ENCODE measurements at places on chromosomes 13 and 19.
A peak's percentile ranks its signal among the peaks of the same experiment; 100 is the strongest.

- DNase-seq = no peak
These were observed 368.2 kb downstream of the COG6 start for GRCh38 chr13:40023595-40024203.

DNA sequence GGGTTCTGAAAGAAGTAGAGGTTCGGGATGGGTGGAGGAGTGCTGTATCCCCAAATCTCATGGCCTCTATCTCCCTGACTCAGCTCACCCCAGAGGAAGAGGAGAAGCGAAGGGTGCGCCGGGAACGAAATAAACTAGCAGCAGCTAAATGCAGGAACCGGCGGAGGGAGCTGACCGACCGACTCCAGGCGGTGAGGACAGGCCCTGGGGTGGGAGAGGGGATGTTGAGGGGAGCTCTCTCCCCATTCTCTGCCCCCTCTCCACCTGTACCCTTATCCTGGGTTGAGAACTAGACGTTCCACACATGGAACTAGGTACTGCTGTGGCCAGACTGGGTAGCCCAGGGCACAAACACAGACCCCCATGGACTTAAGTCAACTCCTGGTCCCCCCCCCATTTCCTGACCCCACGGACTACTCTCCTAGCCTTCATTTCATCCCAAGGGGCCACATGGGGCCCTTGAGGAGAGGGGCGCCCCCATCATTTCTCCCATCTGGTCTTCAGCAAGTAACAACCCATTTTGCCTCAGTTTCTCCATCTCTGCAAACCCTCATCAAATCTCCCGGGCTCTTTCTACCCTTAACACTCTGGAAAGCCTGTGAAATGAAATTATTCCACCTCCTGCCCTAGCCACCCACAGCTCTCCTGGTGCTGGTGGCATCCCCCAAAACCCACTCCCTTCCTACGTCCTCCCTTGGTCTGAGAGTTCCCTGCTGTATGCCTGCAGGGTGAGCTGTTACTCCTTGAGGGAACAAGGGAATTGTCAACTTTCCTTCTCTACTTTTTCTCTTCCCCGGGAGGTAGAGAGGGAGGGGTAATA lies 3.5 kb downstream of the FOSB start:
- DNase-seq = peak; percentile 38

DNA sequence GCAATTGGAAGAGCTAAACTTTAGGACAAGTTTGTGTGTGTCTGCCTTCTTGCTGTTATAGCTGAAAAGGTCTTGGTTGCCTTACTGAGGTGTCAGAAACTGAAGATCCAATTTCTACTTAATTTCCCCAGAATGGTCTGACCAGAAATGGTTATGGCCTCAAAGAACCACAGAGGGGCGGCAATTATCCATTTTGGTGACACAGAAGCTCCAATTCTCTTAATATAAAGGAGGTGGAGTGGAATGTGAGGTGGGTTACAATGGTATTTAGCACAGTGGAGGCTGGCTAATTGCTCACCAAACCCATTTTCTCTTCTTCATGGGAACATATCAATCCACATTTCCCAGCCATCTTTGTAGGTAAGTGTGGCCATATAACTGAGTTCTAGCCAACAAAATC lies 1157.2 kb downstream of the OLFM4 start:
- DNase-seq = no peak

DNA sequence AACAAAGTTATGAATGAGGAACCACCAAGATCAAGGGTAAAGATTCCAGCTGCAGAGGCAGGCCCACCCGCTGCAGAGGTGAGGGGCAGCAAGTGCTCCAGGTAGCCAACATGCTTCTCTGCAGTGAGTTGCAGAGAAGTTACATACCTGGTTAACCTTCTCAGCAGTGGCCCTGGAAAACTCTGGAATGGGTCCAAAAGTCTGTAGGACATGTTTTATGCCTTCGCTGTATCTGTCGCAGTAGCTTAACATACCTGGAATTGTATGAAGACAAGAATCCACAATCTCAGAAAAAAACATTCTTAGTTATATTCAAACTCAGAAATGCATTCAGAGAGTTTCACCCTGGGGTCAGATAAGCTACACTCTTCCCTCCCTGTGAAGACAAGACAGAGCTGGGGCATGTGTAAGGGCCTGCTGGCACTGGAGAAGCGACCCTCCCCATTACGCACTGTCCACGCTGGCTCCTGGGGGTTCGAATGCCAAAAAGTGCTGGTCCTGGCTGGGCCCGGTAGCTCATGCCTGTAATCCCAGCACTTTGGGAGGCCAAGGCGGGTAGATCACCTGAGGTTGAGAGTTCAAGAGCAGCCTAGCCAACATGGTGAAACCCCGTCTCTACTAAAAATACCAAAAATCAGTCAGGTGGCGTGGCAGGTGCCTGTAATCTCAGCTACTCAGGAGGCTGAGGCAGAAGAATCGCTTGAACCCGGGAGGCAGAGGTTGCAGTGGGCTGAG lies 121.0 kb downstream of the CRYL1 start:
- no peak for DNase-seq

DNA sequence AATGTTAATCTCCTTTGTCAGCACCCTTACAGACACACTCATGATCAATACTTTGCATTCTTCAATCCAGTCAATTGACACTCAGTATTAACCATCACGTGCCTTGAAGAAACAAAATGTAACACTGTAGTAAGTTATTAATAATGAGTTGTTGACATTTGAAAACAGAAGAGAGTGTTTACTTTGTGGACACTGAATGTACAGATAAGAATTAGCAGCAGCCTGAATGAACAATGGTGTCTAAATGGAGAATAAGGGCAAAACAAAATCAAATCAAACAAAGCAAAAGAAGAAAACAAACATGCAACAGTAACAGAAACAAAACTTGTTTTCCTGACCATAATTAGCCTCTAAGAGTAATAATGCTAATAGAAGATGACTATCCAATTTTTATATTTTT lies 1191.1 kb upstream of the MIR17HG start:
- DNase-seq = no peak

DNA sequence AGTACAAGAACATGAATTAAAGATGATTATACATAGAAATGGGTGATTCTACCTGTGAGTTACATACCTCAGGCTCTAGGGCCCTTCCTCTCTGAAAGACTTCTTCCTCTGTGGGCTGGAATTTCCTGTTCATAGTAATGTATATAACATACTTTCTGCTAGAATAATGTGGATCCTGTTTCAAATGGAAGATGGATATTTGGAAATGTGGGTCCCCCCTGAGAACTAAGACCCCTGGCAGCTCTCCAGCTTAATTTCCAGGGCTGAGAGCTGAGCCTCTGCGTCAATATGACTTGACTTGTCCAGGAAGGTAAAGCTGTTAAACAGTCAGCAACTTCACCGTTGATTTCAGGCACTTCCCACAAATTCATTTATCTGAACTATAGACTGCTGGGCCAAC lies 296.3 kb downstream of the NALCN start:
- no peak for DNase-seq
